ENCODE measurements at places on chromosomes 7 and 10.

DNA sequence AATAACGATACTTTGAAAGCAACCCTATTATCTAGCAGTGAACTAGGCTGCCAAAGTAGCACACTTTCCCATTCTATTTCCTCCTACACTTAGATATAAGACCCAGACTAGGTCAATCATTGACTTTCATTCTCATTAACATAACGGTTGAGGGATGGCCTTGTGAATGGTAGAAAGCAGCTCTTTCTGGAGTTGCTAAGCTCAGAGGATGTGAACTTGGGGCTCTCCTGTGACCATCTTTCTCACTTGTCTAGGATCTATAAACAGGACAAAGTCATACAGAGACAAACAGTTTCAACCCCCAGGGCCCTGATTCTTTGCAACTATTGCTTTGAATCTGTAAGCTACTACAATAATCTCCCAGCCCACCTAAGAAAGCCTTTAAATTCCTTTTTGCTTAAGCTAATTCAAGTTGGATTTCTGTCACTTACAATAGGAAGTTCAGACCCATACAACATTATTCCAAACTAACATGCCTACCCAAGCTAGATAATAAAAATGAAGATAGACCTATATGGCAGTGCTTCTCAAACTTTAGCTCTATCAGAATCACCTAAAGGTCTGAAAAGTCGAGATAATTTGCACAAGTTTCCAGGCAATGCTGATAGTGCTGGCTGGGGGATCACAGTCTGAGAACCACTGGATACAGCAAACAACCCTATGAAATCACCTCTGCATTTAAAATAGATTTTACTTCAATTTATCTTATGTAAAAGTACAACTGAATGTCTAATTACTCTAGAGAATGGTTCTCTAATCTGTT is 16.7 kb downstream of the P4HA1 start:
- DNase-seq: no peak

- DNase-seq: no peak
These were observed 33.4 kb upstream of the WASL start for GRCh38 chr7:123782071-123782798.

DNA sequence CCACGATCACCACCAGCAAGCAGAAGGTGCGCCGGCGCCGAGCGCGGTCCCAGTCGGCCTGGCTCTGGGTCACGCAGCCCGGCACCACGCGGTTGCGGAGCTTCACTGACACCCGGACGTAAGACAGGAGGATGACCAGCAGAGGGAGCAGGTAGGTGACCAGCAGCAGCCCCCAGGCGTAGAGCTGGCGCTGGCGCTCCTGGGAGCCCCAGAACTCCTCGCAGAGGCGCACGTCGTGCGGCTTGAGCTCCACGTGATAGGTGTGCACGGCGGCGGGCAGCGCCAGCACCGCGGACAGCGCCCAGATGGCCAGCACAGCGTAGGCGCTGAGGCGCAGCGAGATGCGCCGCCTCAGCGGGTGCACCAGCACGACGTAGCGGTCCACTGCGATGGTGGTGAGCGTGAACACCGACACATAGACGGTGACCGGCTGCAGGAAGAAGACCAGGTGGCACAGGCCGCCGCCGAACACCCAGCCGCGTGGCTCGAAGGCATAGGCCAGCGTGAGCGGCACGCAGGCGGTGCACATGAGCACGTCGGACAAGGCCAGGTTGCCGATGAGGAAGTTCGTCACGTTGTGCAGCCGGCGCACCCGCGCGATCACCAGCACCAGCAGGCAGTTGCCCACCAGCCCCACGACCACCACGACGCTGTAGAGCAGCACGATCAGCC is 920 bp downstream of the PRLHR start:
- no peak for DNase-seq

GRCh38 chr7:69778138-69778537 is 179.9 kb downstream of the AUTS2 start:
- DNase-seq: no peak

- no peak for DNase-seq
These were observed 8.2 kb downstream of the ATE1 start for GRCh38 chr10:121919666-121920065.

DNA sequence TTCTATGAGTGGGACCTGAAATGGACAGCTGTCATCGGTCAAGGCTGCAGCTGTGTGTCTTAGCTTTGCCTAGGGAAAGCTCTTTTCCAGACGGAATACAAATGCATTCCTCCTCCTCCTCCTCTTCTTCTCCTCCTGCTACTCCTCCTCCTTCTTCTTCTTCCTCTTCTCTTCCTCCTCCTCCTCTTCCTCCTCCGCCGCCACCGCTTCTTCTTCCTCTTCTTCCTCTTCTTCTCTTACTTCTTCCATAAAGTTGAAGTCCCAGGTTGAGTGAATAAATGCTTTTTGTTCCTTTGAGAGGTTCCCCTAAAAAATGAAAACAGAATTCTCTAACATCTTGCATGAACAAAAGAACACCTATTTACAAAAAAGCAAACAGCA is 28.7 kb downstream of the KLF6 start:
- DNase-seq: no peak

DNA sequence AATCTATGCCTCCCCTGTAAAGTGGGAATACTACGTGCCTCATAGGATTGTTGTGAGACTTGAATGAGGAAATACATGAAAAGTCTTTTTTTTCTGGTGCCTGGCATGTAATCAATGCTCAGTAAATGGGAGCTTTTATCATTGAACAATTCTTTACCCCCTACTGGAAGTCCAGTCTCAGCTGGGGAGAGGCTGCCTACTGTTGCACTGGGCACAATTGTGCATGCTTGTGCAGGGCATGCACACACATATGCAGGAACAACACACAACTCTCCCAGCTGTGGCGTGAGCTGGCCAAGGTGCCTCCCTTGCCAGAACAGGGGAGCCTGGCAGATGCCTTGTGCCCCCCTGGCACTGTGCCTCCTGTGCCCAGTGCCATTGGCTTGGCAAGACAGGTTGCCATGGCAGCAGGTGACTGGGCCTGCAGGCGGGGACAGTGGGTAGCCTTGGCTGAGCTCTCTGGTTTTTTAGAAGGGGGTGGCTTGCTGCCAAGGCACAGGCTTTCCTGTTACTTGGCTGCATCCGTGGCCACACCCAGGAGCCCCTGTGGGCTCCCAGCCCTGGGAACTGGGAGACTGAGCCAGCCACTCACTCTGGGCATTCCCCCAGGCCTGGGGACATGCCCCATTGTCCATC is 16.1 kb upstream of the PALD1 start:
- DNase-seq: no peak

DNA sequence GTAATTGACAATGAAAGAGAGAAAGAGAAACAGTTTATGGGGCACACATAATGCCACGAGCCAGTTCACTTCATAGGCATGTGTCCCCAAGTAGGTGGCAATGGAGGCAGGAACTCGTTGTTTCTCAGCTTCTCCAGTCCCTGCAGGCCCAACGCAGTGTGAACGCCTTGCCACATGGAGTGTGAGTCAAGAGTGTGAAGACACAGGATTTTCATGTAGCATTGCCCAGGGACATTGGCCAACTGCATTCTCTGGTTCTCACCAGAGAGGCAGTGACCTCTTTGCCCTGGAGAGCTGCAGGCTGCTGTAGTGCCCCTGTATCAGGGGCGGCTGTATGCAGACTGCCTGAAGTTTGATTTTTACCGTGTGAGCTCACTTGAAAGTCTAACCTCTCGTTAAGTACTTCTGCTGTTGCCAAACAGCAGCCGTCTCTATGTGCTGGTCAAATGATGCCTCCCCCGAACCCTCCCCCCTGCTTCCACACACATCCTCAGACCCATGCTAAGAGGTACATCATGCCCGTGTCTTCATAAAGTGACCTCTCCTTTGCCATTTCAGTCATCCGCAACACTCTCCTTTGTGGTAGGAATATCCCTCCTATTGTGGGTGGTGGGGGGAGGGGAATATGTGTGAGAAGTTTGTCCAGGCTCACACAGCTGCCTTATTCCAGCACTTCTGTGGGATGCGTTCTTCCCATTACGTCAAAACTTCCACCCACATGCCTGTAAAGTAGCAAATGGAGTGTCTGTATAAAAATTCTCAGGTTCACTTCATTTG is 12.7 kb downstream of the LRRC18 start:
- no peak for DNase-seq

DNA sequence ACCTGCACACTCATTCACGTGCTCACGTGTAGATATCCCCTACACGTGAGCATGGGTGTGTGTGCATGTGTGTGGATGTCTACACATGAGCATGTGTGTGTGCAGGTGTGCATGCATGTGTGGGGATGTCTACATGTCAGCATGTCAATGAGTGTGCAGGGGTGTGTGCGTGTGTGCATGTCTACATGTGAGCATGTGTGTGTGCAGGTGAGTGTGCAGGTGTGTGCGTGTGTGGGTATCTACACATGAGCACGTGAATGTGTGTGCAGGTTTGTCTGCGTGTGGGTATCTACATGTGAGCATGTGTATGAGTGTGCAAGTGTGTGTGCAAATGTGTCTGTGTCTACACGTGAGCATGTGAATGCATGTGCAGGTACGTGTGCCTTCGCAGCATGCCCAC is 274.8 kb downstream of the PTPRN2 start:
- DNase-seq: no peak

DNA sequence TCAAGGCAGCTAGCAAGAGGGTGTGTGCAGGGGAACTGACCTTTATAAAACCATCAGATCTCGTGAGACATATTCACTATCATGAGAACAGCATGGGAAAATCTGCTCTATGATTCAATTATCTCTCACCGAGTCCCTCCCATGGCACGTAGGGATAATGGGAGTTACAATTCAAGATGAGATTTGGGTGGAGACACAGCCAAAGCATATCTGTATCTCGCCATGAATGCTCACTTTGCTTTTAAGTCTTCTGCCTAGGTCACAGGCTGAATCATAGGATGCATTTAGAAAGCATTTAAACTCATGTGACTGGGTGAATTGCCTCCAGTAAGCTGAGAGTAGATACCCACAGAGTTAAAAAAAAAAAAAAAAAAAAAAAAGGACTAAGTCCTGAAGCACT is 220.0 kb downstream of the AGMO start:
- DNase-seq: no peak

GRCh38 chr10:1419796-1420610 is 317.3 kb downstream of the ADARB2 start:
- DNase-seq: no peak

DNA sequence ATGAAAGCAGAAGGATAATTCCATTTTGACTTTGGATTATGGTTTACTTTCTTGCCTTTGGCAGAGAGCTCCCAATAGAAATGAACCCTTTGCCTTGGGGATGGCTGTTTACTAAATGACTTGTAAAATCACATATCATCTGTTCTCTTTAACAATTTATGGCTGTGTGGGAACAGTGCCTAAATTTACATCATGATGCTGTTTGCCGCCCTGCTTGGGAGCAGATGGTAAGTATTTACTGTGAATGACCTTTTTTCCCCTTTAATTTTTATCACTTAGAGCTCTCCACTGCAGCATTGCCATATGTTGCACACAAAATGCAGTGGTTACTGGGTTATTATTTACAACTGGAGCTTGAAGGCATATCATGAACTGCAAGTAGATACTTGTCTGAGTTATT is 13.4 kb downstream of the HEPACAM2 start:
- no peak for DNase-seq

DNA sequence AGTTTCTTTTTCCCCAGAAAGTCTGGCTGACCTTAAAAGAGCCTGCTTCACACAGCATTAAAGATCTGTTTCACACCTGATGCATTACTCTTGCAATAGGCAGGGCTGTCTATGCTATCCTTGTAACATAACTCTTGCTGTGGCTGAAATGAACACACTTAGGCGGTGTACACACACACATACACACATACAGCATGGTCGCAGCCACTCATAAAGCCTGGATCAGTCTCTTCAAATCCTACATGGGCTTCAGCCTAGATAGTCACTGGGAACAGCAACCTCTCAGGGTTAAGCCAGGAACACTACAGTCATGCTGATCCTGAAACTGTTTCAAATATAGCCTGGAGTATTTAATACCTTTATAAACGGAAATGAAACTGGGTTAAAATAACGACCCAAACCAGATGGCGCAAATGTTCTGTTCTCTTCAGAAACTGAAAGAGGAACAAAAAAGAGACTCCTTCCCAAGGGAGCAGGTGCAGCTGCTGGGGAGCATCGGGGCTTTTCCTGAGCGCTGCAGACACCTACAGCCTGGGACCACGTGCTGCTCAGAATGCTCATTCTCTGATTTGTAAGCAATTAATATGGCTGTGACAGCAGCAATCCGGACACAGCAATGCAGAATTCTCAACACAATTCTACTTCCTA is 61.0 kb upstream of the SFMBT2 start:
- DNase-seq: no peak

DNA sequence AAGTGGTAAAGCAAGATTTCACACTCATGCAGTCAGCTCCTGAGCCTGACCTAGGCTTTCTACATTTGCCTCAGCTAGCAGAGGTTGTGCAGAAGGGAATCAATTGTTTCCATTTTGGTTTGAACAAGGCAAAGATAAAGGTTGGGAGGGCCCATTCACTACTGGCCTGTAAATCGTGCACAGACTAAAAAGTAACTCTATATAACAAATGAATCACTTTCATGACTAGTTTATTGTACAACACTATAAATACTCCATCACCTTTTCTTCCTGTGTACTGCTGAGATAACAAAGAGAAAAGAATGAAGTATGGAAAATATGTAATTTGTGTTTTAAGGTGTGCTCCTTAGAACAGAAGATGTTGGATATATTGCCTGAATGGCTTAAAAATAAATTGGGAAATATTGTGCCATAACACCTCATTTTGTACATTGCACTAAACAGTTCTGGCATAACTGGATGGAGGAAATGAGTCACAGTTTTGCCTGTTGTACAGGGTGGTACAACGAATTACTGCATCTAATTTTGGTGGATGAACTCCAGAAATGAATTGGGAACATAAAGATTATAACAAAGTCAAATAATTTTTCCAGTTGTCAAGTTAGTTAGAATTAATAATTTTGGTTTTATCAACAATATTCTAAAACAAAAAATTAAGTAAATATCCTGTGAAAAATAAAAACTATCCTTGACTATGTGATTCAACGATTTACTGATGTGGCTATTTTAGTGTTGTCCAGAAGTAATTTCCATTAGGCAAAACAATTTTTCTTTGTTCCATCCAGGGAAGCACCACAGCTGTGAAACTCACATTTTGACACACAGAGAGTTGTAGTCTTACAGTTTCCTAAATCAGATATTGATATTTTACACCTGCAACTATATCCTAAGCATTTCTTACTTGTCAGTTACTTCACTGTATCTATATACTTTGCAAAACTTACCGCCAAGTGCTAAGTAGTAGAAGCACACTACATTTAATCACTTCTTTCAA is 18.0 kb downstream of the SEMA3C start:
- DNase-seq: no peak

GRCh38 chr7:113561446-113561845 is 357.4 kb downstream of the PPP1R3A start:
- no peak for DNase-seq

DNA sequence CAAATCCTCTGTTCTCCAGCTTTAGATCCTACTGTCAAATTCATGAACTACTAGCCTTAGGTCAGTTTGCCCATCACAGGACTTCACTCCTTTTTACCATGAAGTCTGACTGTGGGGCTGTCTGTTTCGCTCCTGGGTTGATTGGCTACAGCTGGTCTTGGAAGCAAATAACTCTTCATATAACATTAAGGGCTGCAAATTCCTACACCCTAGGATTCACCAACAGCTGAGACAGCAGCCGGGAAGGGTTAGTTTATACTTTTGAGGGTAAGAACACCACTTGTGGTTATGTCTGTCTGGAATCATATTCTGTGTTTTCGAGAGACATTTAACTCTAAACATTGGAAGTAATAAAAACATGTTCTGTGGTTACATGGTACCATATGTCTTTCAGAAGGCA is 55.9 kb upstream of the KIAA1217 start:
- DNase-seq: no peak

Measured in stimulated activated CD8-positive, alpha-beta memory T cell treated with anti-CD3 and anti-CD28 coated beads, Interleukin-4, amount 100 ng/mL, for 1 hour (primary cell).